ENCODE measurements at places on chromosomes 2 and 18.

DNA sequence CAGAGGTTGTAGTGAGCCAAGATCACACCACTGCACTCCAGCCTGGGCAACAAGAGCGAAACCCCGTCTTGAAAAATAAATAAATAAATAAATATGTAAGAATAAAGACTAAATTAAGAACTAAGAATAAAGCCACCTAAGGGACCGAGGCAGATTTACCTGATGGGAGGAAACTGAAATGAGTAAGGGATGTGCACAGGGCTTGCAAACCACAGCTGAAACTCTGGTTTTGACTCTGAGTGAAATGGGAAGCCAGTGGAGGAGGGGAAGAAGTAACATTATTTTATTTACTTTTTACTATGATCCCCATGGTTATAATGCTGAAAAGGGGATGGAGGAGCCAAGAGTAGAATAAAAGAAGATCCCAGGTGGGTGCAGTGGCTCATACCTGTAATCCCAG lies 107.3 kb downstream of the CABYR start:
- no peak for DNase-seq

GRCh38 chr2:35960596-35960995 lies 395.0 kb upstream of the CRIM1 start:
- DNase-seq = no peak

DNA sequence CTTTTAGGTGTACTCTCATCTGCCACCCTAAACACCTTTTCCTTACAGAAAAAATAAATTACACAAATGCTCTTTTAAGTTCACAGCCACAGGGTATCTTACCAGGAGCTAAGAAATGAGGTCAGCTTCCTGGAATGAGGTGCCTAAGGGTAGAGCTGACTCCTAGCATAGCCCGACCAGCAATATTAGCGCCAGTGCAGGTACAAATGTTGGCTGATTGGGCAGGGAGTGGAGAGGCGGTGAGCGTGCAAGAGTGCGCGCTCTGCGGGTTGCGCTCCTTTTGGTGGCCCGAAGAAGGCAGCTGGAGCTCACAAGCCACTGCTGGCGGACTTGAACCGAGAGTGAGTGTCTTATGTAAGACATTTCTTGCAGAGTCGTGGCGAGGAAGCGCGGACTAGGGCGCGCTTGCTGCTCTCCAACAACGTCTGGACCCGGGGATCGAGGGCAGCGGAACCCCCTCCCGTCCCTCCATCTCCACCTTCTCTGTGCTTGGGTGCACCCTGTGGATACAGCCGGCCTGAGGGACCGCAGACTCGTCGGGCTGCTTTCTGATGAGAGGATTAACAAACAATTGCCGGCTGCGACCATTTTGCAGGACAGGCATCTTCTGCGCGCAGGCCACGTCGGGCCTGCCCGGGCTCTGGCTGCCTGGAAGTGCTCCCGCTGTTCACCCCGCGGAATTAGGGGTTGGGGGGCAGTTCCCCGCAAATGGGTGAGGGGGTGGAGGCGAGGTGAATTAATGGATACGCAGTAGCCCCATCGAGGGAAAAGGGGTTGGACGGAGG lies 17.3 kb downstream of the BOLA3 start:
- no peak for DNase-seq

- DNase-seq = peak; percentile 47
Observed at GRCh38 chr2:200863782-200864175, 679 bp downstream of the CLK1 start.

DNA sequence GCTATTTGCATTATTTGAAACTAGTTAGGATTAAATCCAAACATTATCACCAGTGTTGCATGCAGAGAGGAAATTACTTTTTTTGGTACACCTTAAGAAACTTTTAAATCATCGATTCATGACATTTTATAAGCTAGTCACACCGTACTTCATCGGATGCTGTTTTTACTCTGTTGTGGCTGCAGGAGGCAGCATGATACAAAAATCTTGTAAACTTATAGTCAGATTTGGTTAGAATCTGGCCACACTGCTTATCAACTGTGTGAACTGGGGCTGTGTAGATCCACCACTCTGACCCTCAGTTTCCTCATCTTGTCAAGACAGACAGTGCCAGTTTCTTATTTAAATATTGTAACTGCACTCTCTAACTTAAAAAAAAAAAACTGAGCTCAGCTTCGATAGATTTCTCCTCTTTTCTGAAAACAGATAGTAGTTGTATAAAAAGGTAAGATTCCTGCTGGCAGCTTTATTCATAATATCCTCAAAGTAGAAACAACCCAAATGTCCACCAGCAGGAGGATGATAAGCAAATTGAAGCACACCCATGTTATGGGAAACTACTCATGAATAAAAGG lies 77.8 kb downstream of the RAPGEF4 start:
- DNase-seq = no peak

DNA sequence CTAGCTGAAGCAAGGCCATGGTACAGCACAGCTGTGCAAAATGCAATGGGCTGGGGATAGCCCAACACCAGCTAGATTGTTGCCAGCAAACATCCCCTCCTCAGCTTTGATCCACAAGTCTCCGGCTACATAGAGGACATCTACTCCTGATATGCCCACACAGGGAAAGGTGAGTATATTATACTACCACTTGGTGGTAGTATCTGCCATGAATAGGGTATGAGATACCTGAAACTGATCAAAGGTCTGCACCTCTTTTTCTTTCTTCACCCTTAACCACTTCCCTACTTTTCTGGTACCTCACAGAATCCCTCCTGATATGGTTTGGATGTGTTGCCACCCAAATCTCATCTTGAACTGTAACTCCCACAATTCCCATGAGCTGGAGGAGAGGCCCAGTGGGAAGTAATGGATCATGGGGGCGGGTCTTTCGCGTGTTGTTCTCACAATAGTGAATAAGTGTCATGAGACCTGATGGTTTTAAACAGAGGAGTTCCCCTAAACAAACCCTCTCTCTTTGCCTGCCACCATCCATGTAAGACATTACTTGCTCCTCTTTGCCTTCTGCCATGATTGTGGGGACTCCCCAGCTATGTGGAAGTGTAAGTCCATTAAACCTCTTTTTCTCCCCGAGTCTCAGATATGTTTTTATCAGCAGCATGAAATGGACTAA lies 279.6 kb downstream of the TXNL1 start:
- DNase-seq = no peak

DNA sequence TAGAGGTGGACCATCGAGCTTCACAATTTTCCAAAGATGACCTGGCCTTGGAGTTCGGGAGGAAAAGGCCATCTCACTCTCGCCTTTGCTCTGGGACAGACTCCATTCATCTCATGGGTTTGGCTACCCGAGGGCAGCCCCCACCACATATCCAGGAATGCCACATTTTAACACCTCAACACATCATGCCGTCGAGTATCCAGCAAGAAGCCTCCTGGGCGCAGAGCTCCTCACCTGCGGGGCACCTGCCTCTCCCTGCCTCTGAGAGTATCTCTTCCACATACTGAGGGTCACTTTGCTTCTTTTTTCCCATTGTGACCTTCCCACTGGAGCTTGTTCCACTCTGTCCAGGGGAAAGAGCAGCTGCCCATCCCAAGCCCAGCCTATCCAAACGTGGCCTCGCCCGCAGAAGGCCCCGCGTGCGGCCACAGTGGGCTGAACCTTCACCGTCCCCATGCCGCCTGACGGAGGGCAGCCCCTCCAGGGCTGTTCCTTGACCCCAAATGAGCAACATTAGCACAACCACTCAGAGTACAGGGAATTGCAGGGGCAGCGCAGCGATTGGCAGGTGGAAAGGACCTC lies 5.5 kb upstream of the LIMS2 start:
- DNase-seq = no peak

DNA sequence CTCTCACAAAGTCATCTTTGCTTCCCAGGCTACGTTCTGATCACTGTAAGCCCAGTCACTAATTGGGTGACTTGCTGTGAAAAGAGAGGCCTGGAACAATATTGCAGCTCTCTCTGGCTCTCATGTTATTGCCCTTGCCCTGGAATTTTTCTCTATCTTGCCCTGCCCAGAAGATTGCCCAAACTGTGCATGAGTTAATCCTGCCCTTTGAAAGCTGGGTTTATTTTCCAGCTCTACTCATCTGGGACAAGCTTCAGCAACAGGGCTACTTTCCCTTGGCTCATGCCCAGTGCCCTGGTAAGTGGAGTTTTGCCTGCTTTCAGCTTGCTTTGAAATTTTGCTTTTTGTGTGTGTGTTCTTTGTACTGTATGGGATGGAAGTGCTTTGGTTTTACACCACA lies 6.9 kb upstream of the EHBP1 start:
- DNase-seq = no peak

- DNase-seq = no peak
Observed at GRCh38 chr18:74507097-74507881, 11.1 kb downstream of the CNDP2 start.

DNA sequence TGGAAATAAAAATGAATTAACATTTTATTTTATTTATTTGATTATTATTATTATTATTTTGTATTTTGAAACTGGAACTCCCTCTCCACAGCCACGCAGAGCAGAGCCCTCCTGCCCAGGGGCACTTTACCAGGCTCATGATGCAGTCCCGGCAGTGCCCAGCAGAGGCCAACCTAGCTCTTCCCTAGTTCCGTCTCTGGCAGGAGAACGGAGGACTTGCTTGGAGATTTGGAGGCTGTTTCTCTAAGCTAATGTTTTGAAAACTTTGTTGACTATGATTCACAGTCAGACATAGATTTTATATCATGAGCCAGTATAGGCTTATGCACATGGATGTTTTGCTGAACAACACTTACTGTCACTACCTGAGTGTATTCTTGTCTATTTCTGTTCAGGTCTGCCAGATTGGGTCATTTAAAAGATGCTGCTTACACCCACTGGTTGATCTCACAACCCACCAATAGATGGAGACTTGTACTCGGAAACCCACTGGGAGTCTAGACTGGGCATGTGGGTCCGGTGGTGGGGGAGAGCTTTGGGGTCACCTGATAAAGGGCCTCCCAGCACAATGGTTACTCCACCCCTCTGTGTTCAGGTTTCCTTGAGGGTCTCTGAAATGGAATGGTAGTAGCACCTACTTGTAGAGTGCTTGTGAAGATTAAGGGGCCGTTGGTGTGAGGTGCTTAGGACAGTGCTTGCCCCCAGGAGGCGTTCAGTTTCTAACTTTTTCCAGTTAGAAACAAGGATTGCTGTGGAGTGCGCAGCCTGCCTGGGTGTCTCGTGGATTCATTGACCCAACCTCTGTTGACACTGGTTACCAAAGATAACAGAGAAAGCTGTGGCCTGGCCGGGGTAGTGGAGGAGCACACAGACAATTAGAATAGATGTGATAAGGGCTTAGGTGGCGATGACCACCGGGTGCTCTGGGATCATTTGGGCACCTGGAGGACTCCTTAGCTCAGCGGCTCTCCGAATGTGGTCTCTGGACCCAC lies 177.3 kb downstream of the HAUS1 start:
- DNase-seq = peak; percentile 72

GRCh38 chr2:222228054-222228453 lies 70.7 kb downstream of the PAX3 start:
- no peak for DNase-seq

GRCh38 chr2:173957517-173957916 lies 7.7 kb downstream of the SP3 start:
- DNase-seq = no peak

DNA sequence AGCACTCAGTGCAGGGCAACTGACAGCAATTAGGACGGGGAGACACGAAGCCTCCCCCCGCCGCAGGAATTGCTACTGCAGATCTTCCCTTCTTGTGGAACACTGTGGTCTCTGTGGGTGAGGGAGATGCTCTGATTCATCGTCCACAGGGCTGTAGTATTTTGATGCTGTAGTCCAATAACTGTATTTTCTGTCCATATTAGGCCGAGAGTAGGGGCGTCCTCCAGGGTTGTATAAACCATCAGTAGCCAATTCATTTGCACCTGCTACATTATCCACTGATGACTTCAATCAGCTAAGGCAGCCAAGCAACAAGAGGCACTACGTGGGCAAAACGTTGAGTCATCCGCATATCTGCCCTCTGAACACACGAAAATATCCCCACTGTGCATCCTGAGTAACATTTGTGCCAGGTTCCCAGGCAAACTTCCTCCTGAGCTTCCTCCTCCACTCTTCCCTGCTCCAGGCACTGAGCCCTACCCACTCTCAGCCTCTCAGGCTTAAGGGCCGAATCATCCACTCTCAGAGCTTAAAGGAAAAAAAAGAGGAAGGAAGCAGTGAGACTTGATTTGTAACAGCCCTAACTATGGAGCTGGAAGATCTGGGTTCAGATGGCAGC lies 62.1 kb downstream of the LBH start:
- DNase-seq = peak; percentile 38

- DNase-seq = no peak
Observed at GRCh38 chr2:205133544-205133943, 548.8 kb upstream of the NRP2 start.

GRCh38 chr18:35479911-35480586 lies 17.7 kb downstream of the INO80C start:
- no peak for DNase-seq

- DNase-seq = peak; percentile 19
Observed at GRCh38 chr2:240201866-240202265, 61.4 kb upstream of the OTOS start.

- no peak for DNase-seq
Observed at GRCh38 chr2:69298261-69298660, 88.8 kb downstream of the GFPT1 start.

GRCh38 chr2:149167001-149167780 lies 128.7 kb downstream of the LYPD6B start:
- DNase-seq = no peak

- no peak for DNase-seq
Observed at GRCh38 chr2:24247592-24247991, 72.7 kb downstream of the FAM228A start.

DNA sequence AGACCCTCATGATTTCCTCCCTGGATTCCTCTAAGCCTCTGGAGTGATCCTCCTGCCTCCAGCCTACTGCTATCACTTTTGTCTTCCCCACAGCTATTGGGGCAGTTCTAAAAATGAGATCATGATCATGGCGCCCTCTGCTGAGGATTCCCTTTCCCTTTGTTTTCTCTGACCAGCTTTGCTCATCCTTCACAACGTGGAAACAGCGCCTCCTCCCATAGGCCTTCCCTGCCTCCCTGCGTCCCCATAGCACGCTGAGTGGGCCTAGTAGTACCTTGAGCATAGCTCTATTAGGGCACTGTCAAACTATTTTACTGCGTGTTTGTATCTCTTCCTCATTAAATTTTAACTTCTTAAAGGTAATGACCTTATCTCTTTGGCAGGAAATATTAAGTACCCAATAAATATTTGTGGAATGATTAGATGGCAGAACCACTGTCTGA lies 207.0 kb upstream of the FANCL start:
- DNase-seq = peak; percentile 89

GRCh38 chr2:184599054-184599871 lies 934 bp downstream of the ZNF804A start:
- DNase-seq = peak; percentile 13

GRCh38 chr2:206521612-206522011 lies 78.3 kb downstream of the ADAM23 start:
- no peak for DNase-seq

DNA sequence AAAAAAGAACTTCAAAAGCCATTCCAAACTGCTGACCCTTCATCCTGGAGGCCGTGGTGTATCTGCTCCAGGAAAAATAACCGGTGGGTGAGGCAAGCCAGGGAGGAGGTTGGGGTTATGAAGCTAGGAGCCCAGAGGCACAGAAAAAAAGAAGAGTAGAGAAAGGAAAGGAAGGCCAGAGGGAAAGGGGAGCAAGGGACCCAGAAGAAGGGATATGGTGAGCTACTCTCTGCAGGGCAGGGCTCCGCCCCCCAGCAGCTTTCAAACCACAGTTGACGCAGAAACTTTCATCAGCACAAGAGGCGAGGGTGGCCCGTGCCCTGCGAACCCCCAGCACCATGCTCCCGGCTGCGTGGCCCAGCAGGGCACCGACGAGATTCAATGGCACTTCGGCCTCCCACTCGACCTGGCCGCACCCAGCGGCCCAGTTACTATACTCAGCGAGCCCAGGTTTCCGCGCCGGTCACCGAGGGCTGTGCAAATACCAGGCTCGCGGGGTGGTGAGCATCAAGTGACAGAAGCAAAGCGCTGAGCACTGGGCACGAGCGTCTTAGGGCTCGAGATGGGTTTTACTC lies 665 bp downstream of the MCM6 start:
- DNase-seq = peak; percentile 4
